Activated CD8-positive, alpha-beta memory T cell treated with anti-CD3 and anti-CD28 coated beads for 1 hour (primary cell): ENCODE measurements at places on chromosomes 7 and 10.

GRCh38 chr7:20722941-20723340 lies 63.7 kb downstream of the SP8 start:
- no peak for DNase-seq

- no peak for DNase-seq
Observed at GRCh38 chr7:4523219-4523618, 158.9 kb upstream of the FOXK1 start.

DNA sequence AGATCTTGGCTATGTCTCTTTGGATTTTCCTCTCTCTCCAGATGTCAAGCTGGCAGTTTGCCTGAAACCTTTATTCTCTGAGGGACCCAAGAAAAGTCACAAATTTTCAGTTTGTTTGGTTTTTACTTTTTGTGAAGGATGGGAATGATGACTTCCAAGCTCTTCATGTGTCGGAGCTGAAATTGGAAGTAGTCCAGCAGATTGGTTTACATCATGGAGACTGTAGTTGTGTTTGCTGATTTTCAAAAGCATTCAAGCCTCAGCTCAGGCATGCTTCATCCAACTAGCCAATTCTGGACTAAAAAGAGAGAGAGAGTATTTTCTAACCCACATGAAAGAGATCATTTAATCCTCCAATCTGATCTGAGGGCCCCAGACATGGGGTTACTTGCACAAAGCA lies 326.2 kb upstream of the AUTS2 start:
- DNase-seq: no peak

DNA sequence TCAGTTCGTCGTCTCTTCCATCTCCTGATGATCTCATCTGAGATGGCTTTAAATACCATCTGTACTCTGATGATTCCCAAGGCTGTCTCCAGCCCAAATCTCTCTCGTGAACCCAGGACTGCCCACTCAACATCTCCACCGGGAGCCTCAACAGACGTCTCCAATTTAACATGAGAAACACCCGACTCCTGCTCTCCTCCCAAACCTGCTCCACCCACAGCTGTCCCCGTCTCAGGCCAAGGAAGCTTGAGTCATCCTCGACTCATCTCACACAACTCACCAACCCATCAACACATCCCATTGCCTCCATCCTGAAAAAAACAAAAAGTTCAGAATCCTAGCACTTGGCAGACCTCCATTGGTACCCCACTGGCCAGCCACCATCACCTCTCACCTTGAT lies 29.7 kb upstream of the CALN1 start:
- no peak for DNase-seq

DNA sequence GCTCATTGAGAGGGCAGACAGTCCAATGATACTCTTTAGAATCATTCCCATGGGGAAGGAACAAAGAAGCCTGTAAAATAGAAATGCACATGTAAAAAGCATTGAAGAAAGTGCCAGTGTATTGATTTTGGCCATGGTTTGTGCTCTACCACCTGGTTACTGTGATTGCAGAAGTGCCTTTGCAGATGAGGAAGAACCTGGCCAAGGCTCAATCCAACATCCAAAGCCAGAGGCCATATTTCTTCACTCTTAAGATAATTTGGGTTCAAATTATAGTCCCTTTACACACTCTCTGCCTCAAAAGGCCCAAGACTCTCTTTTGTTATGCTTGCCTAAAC lies 122.1 kb downstream of the EGFR start:
- no peak for DNase-seq

GRCh38 chr10:23694446-23694920 lies 255.6 kb downstream of the OTUD1 start:
- DNase-seq: no peak
